Hematopoietic multipotent progenitor cell (in vitro differentiated cells): ENCODE measurements at places on chromosomes 11 and 22. TPM values are rescaled to one million over a fixed set of nuclear protein-coding genes. Genes with fewer than 3 reads are reported as not detected.

The LDLRAD3 gene
- total RNA-seq = 2.2 TPM

The PLEKHA7 gene
- total RNA-seq = 2.7 TPM

The IGSF9B gene
- total RNA-seq = 0.81 TPM

The PATE4 gene
- not detected for total RNA-seq

The SCUBE1 gene
- total RNA-seq = 1.3 TPM

The ISX gene
- not detected for total RNA-seq

The BLID gene
- total RNA-seq = not detected

The OR52N4 gene
- 1.3 TPM for total RNA-seq

The ARFGAP3 gene
- 50.1 TPM for total RNA-seq

The DNAJB7 gene
- not detected for total RNA-seq

The WNT7B gene
- under 0.01 TPM for total RNA-seq

The LDHAL6A gene
- total RNA-seq = 0.54 TPM

The RAG2 gene
- 0.27 TPM for total RNA-seq

The TOMT gene
- not detected for total RNA-seq

The CARD18 gene
- not detected for total RNA-seq

The MYO7A gene
- 0.27 TPM for total RNA-seq

The JAML gene
- 26.9 TPM for total RNA-seq

The CDCA5 gene
- total RNA-seq = 5.1 TPM

The DBX1 gene
- not detected for total RNA-seq

The HSPB2 gene
- total RNA-seq = not detected

The OR52E8 gene
- not detected for total RNA-seq

The SERGEF gene
- 36.9 TPM for total RNA-seq

The ACR gene
- total RNA-seq = 2.2 TPM

The FXYD2 gene
- total RNA-seq = 0.54 TPM
